ENCODE measurements at places on chromosomes 3 and 15. TPM values are rescaled to one million over a fixed set of nuclear protein-coding genes. Genes with fewer than 3 reads are reported as not detected.

DNA sequence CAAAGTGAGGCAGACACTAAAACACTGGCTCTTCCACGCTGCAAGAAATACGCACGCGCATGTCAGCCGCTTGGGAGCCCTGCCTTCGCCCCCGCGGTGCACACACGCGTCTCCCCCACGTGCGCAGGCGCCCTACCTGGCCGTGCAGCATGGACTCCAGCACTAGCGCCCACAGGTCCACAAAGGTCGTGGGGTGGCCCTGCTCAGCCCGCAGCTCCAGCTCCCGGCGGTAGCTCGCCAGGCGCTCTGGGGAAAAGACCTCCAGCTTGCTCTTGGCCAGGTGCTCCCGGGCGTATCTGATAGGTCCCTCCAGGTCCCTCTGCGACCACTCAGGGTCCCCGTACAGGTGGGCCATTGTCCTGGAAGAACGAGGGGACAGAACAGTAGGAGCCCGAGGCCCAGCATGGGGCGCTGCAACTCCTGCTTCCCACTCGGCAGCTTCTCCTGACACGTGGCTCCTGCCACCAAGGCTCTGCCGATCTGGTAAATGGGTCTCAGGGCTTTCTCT is 14.9 kb downstream of the PLA2G4D start:
- no peak for DNase-seq

HHATL gene
- polyA plus RNA-seq = not detected

DNA sequence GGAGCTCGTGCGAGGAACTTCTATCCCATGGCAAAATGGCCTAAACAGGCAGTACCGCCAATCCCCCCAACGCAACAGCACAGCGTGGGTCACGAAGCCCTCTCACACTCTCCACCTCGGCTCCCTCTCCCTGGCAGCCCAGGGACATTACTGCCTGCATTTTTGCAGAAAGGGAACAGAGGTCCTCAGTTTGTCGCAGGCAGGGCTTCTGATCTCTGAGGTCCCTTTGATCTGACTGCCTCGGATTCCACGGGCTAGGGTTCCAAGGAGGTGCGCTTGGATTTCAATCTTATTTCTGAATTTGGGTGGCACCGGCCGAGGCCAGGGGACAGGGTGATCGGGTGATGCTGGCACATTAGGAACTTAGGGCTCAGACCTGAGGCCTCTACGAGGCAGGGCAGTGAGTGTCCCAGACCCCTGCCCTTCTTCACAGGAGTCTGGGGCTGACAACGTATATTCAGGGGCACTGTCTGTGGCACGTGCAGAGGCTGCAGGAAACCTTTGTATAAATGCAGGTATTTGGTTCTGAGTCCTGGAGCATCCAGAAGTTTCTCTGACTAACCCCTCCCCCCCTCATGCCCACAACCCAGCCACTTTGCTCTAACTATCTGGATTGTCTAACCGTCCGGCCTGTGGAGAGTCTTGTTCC is 197.9 kb downstream of the XXYLT1 start:
- DNase-seq = no peak

DNA sequence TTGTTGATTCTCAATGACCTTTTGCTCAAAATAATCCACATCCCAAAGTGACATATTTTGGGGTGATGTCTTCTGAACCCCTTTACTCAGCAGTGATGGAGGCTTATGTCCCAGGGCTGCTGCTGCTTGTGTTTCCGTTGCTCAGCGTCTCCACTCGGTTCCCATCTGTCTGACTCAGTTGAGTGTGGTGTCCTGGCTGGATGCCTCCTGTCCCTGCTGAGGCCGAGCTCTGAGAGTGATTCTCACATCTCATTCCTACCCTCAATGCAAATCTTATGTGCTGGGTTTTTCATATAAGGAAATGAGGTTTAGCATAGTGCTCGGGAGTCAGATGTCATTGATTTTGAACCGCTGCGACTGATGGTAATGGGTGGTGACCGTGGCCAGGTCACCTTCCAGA is 247.4 kb downstream of the GABRG3 start:
- DNase-seq = no peak

- no peak for DNase-seq
Measured at GRCh38 chr3:22117751-22118346, 366.8 kb upstream of the ZNF385D start.

DNA sequence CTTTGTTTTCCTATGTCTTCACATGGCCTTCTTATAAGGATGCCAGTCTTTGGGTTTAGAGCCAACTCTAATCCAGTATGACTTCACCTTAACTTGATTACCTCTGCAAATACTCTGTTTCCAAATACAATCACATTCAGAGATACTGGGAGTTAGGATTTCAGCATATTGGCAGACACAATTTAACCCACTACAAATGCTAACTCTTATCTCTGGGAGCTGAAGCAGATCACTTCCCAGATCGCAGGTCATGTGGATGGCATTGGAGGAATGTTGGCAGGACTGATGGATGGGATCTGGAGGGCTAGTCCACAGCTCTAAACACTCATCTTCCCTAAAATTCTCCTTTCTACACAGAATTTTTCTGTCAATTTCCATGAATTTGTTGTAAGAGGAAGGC is 46.2 kb upstream of the ADGRG7 start:
- DNase-seq = no peak

CP gene
- polyA plus RNA-seq = 1.3 TPM

- no peak for DNase-seq
Measured at GRCh38 chr3:195194559-195195206, 76.3 kb downstream of the XXYLT1 start.

ITIH1 gene
- polyA plus RNA-seq = not detected

GRCh38 chr3:58207954-58208353 is 2.8 kb downstream of the DNASE1L3 start:
- no peak for DNase-seq

NPRL2 gene
- polyA plus RNA-seq = 36.2 TPM

DNA sequence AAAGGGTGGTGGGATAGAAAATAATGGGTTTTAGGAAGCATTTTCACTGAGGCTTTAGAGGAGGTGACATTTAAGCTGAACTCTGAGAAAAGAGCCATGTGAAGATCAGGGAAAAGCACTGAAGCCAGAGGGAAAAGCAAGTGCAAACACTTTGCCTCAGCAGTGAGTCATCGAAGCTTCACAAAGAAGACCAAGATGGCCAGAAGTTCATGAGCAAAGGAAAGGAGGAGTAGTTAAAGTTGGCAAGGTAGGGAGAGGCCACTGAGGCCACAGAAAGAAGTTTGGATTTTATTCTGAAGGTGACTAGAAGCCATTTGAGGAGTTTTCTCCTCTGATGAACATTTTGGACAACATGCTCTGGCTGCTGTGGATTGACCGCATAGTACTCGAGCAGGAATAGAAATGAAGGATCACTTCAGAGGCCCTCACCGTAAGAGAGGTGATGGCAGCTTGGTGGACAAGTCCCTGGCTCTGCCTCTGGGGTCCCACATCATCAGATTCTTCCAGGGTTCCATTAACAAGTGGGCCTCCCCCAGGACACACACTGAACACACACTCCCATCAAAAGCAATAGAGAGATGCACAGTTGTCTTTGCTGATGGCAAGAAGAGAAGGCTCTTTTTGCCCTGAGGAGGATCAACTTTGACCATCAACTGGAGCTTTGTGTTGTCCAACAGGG is 75.5 kb downstream of the TOP2B start:
- no peak for DNase-seq

- DNase-seq = no peak
Measured at GRCh38 chr15:67813104-67813634, 12.1 kb upstream of the SKOR1 start.

DNA sequence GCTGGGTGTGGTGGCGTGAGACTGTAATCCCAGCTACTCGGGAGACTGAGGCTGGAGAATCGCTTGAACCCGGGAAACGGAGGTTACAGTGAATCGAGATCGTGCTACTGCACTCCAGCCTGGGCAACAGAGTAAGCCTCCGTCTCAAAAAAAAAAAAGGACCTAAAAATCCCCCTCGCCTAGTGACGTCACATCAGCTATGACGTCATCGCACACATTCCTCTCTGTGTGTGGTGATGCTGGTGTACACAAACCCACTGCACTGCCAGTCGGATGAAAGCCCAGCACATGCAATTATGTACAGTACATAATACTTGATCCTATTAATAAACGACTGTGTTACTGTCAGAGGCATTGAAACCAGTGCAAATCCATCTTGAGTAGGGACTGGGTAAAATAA is 40.2 kb upstream of the SEC61A1 start:
- DNase-seq = no peak

CHRM5 gene
- not detected for polyA plus RNA-seq

DNA sequence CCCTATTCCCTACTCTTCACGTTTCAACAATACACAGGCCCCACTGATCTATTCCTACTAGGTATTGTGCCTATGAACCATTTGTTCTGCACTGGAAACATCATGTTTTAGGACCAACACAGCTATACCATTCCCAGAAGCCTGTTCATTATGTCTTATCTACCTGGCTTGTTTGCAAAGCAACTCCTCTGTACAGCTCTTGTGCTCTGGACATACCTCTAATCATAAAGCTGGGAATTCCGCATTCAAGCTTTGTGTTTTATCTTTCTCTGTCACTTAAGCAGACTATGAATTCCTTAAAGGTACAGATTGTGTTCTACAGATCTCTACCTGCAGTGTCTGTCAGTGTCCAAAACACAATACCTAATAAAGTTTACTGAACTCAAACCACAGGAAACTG is 87.5 kb upstream of the CSPG5 start:
- DNase-seq = no peak

DNA sequence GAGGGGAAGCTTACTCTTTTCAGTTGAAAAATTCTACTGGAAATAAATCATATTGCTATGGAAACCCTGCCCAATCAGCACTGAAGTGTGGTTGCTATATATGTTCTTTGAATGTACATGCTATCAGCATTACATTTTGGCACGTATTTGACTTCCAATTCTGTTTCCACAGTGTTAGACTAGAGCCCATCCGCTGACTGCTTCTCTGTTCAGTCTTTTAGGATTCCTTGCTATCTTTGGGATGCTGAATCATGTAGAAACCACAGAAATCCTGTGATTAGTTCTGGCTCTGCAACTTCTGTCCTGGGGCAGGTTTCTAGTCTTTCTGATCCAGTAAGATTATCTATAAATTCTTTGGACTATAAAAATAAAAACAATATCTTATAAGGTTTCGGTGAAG is 128.2 kb upstream of the SLC7A14 start:
- no peak for DNase-seq

- no peak for DNase-seq
Measured at GRCh38 chr15:38117781-38118180, 134.9 kb upstream of the SPRED1 start.

DNA sequence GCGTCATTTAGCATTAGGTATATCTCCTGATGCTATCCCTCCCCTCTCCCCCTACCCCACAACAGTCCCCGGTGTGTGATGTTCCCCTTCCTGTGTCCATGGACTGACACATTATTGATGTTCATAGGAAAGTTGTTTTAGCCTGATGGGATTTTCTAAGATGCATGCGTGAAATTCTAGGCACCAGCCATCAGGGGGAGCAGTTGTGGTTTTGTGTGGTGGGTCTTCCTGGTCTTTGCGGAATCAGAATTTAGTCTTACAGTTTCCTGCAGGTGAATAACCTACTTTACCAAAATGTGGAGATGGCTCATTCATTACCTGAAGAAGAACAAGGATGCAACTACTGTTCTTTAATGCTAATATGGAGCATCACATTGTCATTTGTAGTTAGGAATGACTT is 455.0 kb upstream of the THBS1 start:
- DNase-seq = peak; percentile 2

KIAA1143 gene
- polyA plus RNA-seq = 28.4 TPM

DNA sequence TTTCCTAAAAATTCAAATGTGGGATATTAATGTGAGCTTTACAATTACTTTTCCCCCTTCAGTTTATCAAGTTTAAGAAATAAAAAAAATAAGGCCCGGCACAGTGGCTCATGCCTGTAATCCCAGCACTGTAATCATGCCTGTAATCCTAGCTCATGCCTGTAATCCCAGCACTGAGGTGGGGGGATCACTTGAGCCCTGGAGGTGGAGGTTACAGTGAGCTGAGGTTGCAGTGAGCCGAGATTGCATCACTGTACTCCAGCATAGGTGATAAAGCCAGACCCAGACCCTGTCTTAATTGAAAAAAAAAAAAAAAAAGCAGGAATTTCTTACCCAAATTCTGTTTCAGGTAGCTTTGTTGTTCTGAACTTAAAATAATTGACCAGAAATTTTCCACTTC is 17.9 kb downstream of the ATP6V1A start:
- no peak for DNase-seq

DNA sequence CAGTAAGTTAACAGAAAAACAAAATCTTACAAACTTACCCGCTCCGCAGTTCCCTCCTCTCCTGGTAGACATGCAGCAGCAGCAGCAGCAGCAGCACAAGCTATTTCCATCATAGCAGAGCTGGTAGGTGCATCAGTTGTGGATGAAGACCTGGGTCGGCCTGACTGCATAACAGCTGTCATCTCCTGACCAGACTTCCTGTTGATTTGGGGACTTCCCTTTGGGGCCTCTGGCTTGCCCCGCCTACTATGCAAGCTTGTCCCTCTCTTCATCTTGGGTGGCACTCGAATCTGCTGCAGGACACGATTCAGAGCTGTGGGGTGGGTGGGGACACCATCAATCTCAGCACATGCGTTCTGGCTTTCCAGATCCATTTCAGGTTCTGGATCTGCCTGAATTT is 65.7 kb downstream of the TMCC1 start:
- peak; percentile 5 for DNase-seq

DNA sequence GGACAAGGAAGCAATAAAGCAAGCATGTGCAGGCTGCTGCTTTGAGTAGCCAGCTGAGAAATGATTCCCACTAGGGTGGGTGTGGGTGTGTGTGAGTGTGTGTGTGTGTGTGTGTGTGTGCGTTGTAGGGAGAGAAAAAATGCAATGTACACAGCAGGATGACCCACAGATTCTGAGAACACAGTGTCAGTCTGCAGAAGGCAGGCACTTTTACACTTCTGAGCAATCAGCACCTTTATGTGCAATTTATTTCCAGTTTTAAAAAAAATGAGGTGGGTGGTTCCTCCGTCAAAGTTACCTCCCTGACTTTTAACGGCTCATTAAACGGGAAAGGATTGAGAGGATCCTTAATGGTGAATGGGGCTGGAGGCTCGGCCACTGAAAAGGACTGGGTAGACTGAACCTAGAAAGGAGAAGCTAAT is 38.5 kb upstream of the LIPC start:
- DNase-seq = no peak

- no peak for DNase-seq
Measured at GRCh38 chr15:80780416-80781221, 1.4 kb downstream of the CEMIP start.

Measured in naive thymus-derived CD4-positive, alpha-beta T cell (primary cell).